ENCODE measurements at places on chromosomes 1 and 21.

- no peak overlapping the region for H3K4me3 ChIP-seq
- H3K4me1 ChIP-seq, result peaks cover 11% of the 10 kb centered on the region
- H3K27me3 ChIP-seq, result no peaks in the 10 kb centered on the region
- DNase-seq, result peak; percentile 46
- H3K27ac ChIP-seq, result peak overlapping the region; percentile 13
Measured at GRCh38 chr1:223010582-223011504, 132.2 kb downstream of the TLR5 start.

GRCh38 chr1:87024936-87025540 lies 110.6 kb downstream of the HS2ST1 start:
- H3K27ac ChIP-seq, result peak overlapping the region; percentile 64
- H3K27me3 ChIP-seq, result no peaks in the 10 kb centered on the region
- peaks cover 13% of the 10 kb centered on the region for H3K4me1 ChIP-seq
- H3K4me3 ChIP-seq, result no peak overlapping the region

DNA sequence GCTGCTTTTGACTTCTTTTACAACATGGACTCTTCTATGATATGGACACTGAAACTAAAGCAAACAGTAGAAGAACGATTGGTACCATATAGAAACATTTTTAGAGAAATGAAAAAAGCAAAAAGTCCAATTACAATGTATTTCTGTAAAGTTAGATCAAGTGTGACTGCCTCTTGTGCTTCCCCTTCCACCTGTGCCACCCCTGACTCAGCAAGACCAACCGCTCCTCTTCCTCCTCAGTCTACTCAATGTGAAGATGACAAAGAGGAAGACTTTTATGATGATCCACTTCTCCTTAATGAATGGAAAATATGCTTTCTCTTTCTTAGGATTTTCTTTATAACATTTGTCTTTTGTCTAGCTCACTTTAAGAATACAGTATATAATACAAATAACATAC lies 66.9 kb downstream of the PHTF1 start:
- H3K27ac ChIP-seq, result no peak overlapping the region
- no peak overlapping the region for H3K4me3 ChIP-seq
- H3K4me1 ChIP-seq, result no peaks in the 10 kb centered on the region
- no peaks in the 10 kb centered on the region for H3K27me3 ChIP-seq
- H3K36me3 ChIP-seq, result peaks cover 7% of the 10 kb centered on the region

DNA sequence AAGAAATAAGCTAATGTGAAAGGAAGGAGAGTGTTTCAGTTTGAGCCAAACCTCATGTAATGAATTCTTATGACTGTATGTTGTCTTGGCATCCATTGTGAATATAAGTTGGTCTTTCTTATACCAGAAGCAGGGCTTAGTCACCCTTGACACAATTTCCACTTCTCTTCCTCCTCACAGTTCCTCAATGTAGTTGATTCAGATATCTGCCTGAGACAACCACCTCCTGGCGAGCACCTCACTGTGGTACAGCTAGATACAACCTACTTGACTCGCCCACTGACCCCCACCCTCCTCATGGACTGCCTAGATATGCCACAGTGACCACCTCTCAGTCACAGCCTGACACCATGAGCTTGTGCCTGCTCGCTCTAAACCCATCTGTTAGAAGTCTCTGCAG lies 45.6 kb downstream of the KYAT3 start:
- no peak overlapping the region for H3K4me3 ChIP-seq
- peak; percentile 28 for DNase-seq
- H3K4me1 ChIP-seq, result no peaks in the 10 kb centered on the region
- no peak overlapping the region for H3K27ac ChIP-seq
- no peaks in the 10 kb centered on the region for H3K27me3 ChIP-seq
- peaks cover 13% of the 10 kb centered on the region for H3K36me3 ChIP-seq

GRCh38 chr1:221717485-221717853 lies 24.4 kb downstream of the DUSP10 start:
- H3K27ac ChIP-seq, result peak overlapping the region; percentile 42
- no peak overlapping the region for H3K4me3 ChIP-seq
- H3K4me1 ChIP-seq, result peaks cover 30% of the 10 kb centered on the region
- H3K36me3 ChIP-seq, result no peaks in the 10 kb centered on the region
- no peaks in the 10 kb centered on the region for H3K27me3 ChIP-seq

- no peaks in the 10 kb centered on the region for H3K27me3 ChIP-seq
- H3K4me3 ChIP-seq, result no peak overlapping the region
- H3K36me3 ChIP-seq, result no peaks in the 10 kb centered on the region
- H3K27ac ChIP-seq, result no peak overlapping the region
- peaks cover 17% of the 10 kb centered on the region for H3K4me1 ChIP-seq
- DNase-seq, result no peak
Measured at GRCh38 chr1:94654459-94654858, 112.9 kb upstream of the F3 start.

GRCh38 chr1:201353186-201353940 lies 24.1 kb downstream of the TNNT2 start:
- no peak overlapping the region for H3K27ac ChIP-seq
- H3K27me3 ChIP-seq, result no peaks in the 10 kb centered on the region
- no peak overlapping the region for H3K4me3 ChIP-seq
- no peak for DNase-seq
- H3K36me3 ChIP-seq, result no peaks in the 10 kb centered on the region

DNA sequence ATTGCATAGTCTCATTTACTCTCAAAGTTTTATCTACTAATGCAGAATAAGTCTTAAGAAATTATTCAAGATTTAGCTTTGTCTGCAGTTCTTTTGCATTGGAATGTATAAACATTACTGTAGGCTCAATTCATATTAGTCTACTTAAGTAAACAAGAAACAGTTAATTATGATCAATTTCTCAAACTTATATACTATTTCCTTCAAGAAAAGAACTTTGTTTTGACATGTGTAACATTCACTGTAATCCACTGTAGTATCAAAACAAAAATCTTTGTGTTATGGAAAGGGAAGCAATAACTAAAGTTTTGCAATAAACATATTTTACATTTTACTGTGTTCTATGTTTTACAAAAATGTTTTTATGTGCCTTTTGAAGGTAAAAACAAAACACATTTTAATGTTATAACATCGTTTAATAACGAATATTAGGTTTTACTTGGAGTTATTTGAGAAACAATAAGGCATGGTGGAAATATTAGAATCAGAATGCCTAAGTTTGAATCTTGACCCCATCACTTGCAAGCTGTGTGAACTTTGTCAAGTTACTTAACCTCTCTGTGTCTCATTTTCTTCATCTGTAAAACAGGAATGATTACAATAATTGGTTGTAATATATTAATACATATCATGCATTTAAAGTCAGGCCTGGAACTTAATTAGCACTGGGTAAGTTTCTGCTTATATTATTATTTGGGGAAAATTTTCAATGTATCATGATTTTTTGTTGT lies 77.0 kb upstream of the DPH5 start:
- H3K4me3 ChIP-seq, result no peak overlapping the region
- H3K27ac ChIP-seq, result no peak overlapping the region
- H3K27me3 ChIP-seq, result no peaks in the 10 kb centered on the region
- H3K36me3 ChIP-seq, result no peaks in the 10 kb centered on the region
- H3K4me1 ChIP-seq, result peaks cover 8% of the 10 kb centered on the region
- no peak for DNase-seq

DNA sequence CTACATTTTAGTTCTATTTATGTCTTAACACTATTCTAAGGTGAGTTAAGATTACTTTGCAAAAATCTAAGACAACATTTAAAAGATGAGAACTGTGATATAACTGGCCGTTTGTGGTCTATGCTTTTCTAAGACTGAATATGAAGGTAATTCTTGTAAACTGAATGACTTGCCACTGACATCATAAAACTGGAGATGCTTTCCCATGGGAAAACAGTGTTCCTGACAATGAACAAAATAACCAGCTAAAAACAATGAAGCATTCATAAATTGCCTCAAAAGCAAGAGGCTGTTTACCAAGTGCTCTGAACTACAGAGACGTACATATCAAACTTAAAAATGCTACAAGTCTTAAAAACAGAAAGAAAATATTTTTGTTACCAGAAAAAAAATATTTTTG lies 54.7 kb downstream of the APP start:
- DNase-seq, result peak; percentile 72
- no peak overlapping the region for H3K4me3 ChIP-seq
- no peaks in the 10 kb centered on the region for H3K27me3 ChIP-seq
- peaks cover 10% of the 10 kb centered on the region for H3K4me1 ChIP-seq

- H3K27ac ChIP-seq, result peak within 1 kb of the TSS; percentile 70
- H3K4me3 ChIP-seq, result no peak within 1 kb of the TSS
- no peaks in the 10 kb centered on the region for H3K27me3 ChIP-seq
- DNase-seq, result peak; percentile 80
- peaks cover 17% of the 10 kb centered on the region for H3K4me1 ChIP-seq
Measured at GRCh38 chr1:230713915-230714764, at the start of gene AGT. Gene AGT, minus strand, starts transcription at chr1:230714122. Its CDS starts 3,299 bp downstream, at chr1:230710823.

- H3K27ac ChIP-seq, result no peak overlapping the region
- H3K4me1 ChIP-seq, result peaks cover 8% of the 10 kb centered on the region
Measured at GRCh38 chr1:73096841-73097240, 814.5 kb upstream of the NEGR1 start.

- peaks cover 27% of the 10 kb centered on the region for H3K4me1 ChIP-seq
- DNase-seq, result peak; percentile 50
- H3K36me3 ChIP-seq, result no peaks in the 10 kb centered on the region
- no peaks in the 10 kb centered on the region for H3K27me3 ChIP-seq
- H3K27ac ChIP-seq, result no peak overlapping the region
Measured at GRCh38 chr1:67722292-67722944, 37.4 kb downstream of the GADD45A start.

DNA sequence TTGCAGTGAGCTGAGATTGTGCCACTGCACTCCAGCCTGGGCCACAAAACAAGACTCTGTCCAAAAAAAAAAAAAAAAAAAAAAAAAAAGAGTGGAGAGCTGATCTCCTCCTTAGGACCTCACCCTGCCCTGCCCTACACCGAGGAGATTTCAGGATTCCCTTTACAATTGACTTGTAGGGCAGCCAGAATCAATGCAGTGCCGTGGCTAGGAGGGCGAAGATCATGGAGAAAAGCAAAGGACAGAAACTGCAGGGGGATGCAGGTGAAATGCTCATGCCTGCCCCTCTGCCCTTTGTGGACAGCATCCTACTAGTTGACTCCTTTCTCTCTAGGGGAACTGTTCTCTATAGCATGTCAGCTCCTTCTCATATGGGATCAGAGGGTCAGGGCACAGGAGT lies 9.6 kb downstream of the FHAD1 start:
- no peaks in the 10 kb centered on the region for H3K4me1 ChIP-seq
- no peaks in the 10 kb centered on the region for H3K27me3 ChIP-seq
- no peak overlapping the region for H3K4me3 ChIP-seq
- DNase-seq, result no peak
- H3K36me3 ChIP-seq, result no peaks in the 10 kb centered on the region
- no peak overlapping the region for H3K27ac ChIP-seq

DNA sequence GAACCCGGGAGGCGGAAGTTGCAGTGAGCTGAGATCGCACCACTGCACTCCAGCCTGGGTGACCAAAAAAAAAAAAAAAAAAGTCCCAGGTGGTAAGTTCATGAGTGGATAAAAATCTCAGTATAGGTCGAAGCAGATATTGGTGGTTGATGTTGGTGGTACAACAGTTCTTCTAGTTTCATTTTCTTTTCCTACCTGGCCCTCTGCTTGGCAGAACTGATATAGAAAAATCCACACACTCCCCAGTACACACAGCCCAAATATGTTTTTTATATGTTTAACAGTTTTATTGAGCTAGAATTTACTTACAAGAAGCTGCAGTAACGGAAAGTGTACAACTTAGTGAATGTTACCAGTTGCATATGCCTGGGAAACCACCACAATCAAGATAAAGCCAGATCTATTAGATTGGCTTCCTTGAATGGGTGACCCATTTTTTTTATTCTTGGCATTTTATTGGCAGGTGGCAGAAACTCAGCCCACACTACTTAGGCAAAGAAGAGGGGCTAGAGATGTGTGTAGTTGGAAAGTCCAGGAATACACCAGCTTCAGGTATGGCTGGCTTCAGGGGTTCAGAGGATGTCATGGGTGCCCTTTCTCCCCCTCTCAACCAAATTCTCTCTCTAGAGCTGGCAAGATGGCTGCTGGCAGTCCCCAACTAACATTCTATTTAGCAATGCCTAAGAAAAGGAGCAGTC lies 118.3 kb upstream of the SLC25A33 start:
- no peak for DNase-seq
- H3K4me1 ChIP-seq, result no peaks in the 10 kb centered on the region
- no peaks in the 10 kb centered on the region for H3K27me3 ChIP-seq

GRCh38 chr1:93715529-93716126 lies 34.0 kb upstream of the BCAR3 start:
- no peaks in the 10 kb centered on the region for H3K36me3 ChIP-seq
- peaks cover 22% of the 10 kb centered on the region for H3K4me1 ChIP-seq
- H3K27me3 ChIP-seq, result no peaks in the 10 kb centered on the region

GRCh38 chr1:199733125-199733524 lies 294.4 kb upstream of the NR5A2 start:
- DNase-seq, result no peak
- no peaks in the 10 kb centered on the region for H3K36me3 ChIP-seq
- no peaks in the 10 kb centered on the region for H3K4me1 ChIP-seq
- no peak overlapping the region for H3K4me3 ChIP-seq
- H3K27me3 ChIP-seq, result no peaks in the 10 kb centered on the region

DNA sequence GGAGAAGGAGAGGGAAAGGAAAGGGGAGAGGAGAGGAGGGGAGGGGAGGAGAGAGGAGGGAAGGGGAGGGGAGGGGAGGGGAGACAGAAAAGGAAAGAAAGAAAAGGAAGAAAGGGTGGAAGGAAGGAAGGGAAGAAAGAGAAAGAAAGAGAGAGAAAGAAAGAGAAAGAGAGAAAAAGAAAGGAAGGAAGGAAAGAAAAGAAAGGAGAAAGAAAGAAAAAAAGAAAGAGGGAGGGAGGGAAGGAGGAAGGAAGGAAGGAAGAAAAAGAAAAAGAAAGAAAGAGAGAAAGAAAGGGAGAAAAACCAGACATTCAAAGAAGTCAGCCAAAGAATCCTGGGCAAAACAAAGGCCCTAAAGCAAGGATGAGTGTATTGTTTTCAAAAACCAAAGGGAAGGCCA lies 125.7 kb upstream of the SPATA6 start:
- H3K36me3 ChIP-seq, result no peaks in the 10 kb centered on the region
- H3K27ac ChIP-seq, result no peak overlapping the region
- peaks cover 9% of the 10 kb centered on the region for H3K4me1 ChIP-seq
- no peak overlapping the region for H3K4me3 ChIP-seq
- no peak for DNase-seq

DNA sequence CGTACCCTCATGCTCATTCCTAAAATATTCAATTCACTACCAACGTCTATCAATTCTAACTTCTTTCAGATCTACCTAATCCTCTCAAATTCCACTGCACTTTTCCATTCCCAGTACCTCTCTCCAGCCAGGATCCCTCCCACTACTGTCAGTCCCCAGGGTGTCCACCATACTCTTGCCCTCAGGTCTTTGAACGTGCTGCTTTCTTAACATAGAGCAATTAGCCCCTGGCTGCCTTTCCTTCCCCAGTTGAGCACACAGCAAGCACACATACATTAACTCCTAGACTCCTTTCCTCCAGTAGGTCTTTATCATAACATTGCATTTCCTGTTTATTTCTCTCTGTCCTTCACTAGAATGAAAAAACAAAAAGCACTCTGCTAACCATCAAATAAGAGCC lies 126.7 kb downstream of the NTNG1 start:
- H3K27me3 ChIP-seq, result no peaks in the 10 kb centered on the region
- DNase-seq, result no peak
- H3K27ac ChIP-seq, result no peak overlapping the region
- H3K36me3 ChIP-seq, result no peaks in the 10 kb centered on the region

- no peaks in the 10 kb centered on the region for H3K36me3 ChIP-seq
- H3K4me3 ChIP-seq, result no peak overlapping the region
- DNase-seq, result no peak
- H3K27ac ChIP-seq, result no peak overlapping the region
Measured at GRCh38 chr1:43043695-43044094, 85.0 kb upstream of the SLC2A1 start.
